T-helper 1 cell (primary cell): ENCODE measurements at places on chromosomes 12 and 14.

DNA sequence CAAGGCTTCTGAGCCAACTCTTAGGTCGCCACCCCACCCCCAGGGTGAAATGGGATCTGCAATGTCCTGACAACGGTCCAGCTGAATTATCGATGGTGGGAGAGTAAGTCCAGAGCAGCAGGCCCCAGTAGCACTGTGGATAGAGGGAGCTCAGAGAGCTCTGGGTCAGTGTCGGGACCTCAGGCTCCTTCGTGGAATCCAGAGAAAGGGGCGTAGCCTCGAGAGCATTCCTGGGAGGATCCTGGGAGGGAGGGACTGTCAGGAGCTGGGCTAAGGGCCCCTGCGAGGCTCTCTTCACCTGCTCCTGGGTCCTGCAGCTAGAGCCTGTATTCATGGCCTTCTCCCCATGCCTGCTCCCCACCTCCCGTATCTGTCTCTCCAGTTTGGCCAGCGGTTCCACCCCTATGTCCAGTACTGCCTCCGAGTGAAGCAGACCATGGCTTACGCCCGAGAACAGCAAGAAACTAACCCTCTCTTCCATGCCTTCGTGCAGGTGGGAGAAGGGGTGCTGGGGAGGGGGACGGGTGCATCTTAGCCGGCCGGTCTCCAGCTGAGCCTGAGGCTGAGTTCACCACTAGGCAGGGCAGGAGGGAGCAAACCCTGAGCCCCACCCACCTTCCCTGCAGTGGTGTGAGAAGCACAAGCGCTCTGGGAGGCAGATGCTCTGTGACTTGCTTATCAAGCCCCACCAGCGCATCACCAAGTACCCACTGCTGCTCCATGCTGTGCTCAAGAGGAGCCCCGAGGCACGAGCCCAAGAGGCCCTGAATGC lies 6.6 kb downstream of the PLEKHG6 start:
- DNase-seq = no peak

DNA sequence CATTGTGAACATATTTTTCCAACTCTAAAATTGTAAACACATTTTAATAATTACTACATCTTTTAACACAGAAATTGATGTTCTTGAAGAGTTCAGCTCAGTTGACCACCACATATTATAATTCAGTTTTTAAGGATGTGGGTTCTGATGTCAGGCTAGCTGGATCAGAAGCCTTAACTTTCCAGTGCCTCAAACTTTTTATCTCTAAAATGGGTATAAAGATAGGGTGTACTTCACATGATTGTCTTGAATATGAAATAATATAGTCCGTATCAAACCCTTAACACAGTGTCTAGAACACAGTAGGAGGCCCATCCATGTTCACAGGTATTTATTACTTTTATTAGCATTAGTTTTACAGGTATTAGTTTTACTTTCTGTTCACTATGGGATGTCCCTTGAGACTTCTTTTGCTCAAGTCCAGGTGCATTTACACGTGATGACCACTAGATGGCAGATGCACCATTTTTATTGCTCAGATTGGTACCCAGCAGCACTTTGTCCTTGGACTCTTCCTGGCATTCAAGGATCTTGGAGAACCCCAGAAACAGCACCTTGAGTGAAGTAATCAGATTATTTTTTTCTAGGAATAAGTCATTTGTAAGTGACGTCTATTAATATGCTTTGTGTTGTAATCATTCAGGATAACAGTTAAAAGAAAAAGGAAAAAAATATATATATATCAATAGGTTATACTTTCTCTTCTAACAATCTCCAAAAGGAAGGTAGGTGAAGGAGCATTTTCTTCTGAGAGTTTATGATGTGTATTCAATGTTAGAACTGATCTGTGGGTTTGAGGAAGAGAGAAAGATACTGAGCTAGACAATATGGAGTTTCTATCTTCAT lies 580.2 kb downstream of the ETNK1 start:
- DNase-seq = no peak

- no peak for DNase-seq
Observed at GRCh38 chr14:65959563-65960024, 526.6 kb upstream of the CCDC196 start.

- DNase-seq = no peak
Observed at GRCh38 chr14:26124896-26125438, 472.9 kb downstream of the NOVA1 start.
